ENCODE measurements at places on chromosomes 2 and 18.

DNA sequence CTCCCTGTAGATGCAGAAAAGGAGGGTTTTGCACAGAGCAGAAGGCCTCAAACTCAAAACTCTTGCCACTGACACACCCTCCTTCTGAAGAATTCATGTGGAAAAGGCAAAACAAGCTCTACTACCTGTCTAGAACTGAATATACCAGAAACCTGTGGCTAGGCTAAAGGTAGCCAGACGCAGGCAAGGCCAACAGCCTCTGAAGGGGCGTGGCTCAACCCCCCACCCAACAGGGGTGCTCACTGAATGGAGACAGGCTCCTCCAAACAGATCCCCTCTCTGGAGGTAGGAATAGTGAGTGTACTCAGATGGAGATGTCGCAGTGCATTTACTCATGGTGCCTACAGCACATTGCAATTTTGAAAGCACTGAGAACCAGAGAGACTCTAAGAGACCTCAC lies 3.0 kb upstream of the STK17B start:
- no peak for DNase-seq

DNA sequence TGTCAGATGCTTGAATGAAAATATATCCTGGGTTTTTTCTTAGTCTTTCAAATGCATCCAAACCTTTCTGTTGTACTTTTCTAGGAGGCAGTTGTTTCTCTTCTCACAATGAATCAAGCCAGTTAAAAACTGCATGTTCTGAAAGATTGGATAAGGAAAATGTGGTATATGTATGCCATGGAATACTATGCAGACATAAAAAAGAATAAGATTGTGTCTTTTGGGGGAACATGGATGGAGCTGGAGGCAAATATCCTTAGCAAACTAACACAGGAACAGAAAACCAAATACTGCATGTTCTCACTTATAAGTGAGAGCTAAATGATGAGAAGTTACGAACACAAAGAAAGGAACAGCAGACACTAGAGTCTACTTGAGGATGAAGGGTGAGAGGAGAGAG lies 51.7 kb upstream of the MAPK4 start:
- no peak for DNase-seq

- DNase-seq = no peak
Measured at GRCh38 chr2:191611614-191612013, 66.3 kb upstream of the NABP1 start.

DNA sequence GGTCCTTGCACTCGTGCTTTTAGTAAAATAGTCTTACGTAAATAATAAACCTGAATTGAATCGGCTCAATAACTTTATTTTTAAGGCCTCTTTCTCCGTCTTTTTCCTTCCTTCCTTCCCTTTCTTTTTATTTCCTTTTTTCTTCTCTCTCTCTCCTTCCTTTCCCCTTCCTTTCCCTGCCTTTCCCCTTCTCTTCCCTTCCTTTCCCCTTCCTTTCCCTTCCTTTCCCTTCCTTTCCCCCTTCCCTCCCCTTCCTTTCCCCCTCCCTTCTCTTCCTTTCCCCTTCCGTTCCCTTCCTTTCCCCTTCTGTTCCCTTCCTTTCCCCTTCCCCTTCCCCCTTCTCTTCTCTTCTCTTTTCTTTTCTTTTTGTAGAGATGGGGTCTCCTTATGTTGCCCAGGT lies 121.0 kb downstream of the NCKAP5 start:
- no peak for DNase-seq

DNA sequence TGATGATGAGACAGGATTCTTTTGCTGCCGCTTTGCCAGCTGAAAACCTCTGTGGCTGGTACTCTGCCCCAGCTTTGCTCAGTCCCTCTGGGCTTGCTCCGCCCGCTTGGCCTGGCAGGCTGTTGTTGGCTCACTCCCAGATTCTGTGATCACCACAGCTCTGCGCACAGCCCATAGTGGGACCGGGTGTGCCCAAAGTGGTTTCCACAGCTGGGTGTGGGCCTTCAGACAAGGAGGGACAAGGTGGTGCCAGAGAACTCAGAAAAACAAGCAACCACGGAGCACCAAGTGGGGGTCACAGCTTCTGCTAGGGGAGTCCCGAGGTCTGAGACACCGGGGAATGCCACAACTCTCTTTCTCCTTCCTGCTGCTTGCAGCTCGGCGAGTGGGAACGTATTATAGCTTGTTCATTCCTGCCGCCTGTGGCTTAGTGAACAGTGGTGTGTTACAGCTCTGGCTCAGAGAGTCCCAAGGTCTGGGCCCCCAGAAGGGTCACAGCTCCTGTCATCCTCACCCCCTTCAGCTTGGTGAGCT lies 9.2 kb upstream of the KYNU start:
- no peak for DNase-seq

DNA sequence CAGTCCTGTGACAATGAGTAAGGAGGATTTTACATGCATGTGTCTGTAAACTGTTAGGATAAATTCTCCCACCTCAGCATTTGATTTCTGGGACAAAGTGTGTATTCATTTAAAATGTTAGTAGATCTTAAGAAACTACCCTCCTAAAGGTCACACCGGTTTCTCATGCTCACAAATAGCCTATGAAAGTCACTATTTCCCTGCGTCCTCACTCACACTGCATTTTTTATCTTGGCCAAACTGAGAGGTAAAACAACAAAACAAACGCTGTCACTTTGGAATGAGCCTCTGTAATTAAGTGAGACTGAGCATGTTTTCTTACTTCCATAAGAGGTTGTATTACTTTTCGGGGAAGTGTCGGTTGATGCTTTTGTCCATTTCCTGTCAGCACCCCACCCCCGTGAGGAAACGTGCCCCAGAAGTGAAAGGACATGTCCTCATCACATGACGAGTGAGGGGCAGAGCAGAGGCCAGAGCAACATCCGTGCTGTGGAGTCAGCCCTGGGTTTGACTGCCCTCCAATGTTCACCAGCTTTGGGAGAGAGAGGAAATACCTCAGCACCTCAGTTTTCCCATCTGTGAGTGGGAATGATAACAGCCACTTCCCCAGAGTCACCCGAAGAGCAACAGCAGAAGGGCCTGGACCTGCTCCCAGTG lies 3.1 kb downstream of the GYPC start:
- DNase-seq = no peak

DNA sequence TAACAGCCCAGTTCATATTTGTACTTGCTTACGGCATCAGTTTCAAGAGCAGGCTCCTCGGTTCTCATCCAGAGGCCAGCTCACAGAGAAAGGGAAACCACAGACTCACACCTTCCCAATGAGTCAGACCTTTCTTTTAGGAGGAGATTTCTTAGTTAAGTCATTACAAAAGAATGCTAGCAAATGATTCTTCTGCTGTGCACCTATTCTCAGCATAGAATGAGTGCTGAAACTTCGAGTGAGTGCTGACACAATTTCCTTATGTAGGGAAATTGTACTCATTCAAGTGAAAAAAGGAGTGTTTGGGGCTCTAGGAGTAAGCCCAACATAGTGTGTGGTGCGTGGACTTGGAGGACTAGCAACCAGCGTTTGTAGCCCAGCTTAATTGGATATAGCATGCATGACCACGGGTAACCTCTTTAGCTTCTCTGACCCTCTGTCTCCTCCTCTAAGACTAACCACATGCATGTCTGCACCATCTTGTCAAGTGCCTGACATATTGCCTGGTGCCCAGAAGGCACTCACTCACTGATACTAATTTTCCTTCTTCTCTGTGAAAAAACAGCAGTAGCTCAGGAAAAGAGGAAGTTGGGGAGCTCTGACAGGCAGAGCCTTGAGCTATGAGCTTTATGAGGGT lies 87.0 kb downstream of the ALPK2 start:
- DNase-seq = peak; percentile 70

GRCh38 chr2:75641587-75641986 lies 5.0 kb upstream of the MRPL19 start:
- no peak for DNase-seq

- no peak for DNase-seq
Measured at GRCh38 chr2:230722207-230722885, 9.7 kb downstream of the CAB39 start.

GRCh38 chr2:155525199-155525598 lies 807.3 kb downstream of the NR4A2 start:
- no peak for DNase-seq

GRCh38 chr2:46815121-46815802 lies 100.3 kb downstream of the MCFD2 start:
- DNase-seq = no peak

DNA sequence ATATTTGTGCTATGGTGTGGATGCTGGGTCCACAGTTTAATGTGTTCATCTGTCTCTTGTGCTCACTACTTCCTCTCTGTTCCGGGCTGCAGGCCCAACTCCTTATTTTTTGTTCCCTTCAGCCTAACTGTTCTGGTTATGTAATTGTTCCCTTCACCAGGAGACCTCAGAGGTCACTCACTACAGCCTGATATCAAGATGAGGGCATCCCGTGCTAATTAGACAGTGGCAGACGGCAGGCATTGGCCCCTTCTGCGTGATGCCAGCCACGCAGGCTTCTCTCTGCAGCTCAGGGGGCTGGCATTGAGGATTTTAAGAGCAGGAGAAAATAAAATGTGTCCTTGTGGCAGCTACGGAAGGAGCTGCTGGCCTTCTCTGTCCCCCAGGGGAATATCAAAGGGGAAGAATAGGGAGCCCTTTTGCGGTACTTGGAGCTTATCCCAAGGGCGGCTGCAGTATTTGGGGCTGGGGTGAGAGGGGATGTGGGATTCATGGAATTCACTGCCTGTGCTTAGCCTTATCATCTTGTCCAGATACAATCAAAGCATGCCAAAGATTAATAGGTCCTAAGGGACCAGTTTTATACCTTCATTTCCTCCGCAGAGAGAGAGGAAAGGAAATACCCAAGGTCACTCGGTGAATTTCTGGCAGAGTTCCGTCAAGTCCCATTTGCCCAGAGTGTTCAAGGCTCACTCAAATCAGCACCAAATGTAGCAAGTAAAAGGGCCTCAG lies 53.3 kb upstream of the TRIB2 start:
- DNase-seq = no peak

DNA sequence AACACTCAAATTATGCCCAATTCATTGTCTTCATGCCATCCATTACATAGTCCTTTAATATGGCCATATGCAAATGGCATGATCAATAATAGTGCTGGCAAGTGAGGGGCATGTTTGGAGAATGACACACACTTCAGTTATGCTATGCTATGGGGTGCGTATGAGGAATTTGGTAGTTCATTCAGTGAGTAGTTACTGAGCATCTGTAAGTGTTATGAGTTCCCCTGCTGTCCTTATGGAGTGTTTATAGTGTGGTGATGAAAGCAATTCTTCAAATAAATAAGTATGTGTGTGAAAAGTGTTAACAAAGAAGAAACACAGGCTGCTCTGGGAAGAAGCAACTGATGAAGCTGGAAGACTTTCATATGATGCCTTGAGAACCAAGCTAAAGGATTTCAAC lies 383.7 kb upstream of the SLC14A2 start:
- no peak for DNase-seq

GRCh38 chr2:127560931-127561280 lies 25.4 kb downstream of the MYO7B start:
- no peak for DNase-seq

- DNase-seq = no peak
Measured at GRCh38 chr2:145750144-145750543, 1230.2 kb upstream of the ZEB2 start.

- no peak for DNase-seq
Measured at GRCh38 chr2:41947701-41948396, 100.0 kb upstream of the PKDCC start.
